ENCODE measurements at places on chromosomes 12 and 14.
A peak's percentile ranks its signal among the peaks of the same experiment; 100 is the strongest.

GRCh38 chr12:91482231-91482630 is 299.6 kb upstream of the DCN start:
- DNase-seq: no peak

GRCh38 chr12:117439531-117440001 is 78.1 kb upstream of the NOS1 start:
- DNase-seq: no peak

GRCh38 chr14:73774241-73774570 is 60.0 kb upstream of the PNMA1 start:
- no peak for DNase-seq

- DNase-seq: no peak
Observed at GRCh38 chr12:106084014-106084671, 54.6 kb downstream of the NUAK1 start.

GRCh38 chr12:12301122-12301521 is 34.3 kb upstream of the LRP6 start:
- DNase-seq: no peak

- DNase-seq: no peak
Observed at GRCh38 chr12:124665511-124665910, 98.1 kb upstream of the NCOR2 start.

- DNase-seq: no peak
Observed at GRCh38 chr12:3464561-3464960, 26.4 kb upstream of the PRMT8 start.

DNA sequence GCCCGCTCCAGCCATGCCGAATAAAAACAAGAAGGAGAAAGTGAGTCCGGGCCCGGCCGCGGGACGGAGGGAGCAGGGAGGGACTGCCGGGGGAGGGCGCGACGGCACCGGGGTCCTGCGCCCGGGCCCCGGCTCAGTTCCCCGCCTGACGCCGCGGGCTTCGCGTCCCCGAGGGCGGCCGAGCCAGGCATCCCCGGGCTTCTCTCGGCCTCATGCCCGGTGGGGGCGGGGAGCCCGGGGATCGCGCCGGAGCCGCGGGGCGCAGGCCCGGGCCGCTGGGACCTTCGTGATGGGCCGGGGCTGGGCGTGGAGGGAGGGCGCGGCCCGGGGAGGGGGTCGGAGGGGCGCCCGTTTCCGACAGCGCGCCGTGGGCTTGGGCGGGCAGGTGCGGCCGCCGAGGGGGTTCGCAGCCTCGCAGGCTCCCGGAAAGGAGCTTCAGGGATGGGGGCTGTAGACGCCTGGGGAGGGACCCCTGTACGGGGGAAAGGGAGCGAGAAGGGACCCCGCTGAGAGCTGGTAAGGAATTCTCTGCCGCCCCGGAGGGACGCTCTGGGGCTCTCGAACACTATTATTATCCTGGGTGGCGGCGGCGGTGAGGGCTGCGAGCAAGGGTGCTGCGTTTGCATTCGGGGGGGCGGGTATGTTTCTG is 496 bp downstream of the PPP2R5C start:
- DNase-seq: peak; percentile 55

DNA sequence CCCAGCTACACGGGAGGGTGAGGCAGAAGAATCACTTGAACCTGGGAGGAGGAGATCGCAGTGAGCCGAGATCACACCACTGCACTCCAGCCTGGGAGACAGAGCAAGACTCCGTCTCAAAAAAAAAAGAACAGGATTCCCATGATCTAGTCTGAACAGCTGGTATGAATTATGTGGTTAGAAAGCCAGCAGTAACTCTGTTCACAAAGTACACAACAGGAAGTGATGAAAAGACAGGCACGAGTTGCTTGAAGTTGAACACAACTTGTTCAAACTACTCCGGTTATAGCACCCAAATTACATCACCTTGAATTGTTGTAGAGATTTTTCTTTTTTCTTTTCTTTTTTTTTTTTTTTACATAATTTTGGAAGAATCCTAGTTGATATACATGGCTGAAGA is 238.8 kb upstream of the RGS6 start:
- DNase-seq: no peak

DNA sequence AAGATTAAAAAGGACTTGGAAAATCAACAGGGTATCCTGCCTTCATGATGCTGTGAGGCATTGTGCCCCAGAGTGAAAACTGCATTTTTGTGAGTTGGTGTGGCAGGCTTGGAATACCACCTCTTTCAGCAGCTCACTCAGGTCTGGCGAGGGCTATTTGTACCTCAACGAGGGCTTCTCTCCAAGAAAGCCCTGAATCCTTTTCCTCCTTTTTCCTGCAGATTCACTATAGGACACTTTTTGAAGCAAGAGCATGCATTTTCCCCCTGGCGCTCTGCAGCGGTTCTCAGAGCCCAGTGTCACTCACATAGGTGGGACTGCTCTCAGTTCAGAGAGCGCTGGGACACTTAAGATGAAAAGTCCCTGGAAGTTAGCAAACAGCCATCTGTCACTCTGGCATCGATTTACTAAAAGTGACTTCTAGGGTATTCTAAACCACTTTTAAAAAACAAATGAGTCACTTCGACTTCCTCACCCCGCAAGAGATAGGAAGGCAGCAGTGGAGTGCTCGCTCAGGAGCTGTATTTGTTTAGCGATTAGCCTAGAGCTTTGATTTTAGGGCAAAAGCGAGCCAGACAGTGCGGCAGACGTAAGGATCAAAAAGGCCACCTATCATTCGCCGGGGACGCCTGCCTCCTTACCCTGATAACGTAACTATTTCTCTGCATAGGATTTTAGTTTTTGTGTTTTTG is 782 bp upstream of the LGR5 start:
- DNase-seq: no peak

DNA sequence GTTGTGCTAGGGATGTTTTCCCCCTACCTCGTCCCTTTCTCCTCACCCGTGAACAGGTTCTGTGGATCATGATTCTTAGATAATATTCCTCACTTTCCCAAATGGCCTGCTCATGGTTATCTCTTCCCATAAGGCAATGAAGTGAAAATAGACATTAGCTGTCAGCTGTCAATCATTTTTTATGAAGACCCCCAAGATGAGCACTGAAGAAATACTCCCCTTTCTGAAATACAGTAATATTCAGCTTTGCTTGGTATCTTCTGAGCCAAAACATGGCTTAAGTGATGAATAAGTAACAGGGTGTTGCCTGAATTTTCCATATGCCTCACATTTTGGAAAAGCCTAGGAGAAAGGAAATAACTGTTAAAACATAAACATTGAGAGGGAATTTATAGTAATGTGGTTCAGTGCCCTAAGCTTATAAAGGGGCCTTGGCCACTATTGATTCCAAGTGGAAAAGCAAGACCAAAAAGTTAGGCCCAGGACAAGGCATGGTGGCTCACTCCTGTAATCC is 70.7 kb upstream of the NAP1L1 start:
- no peak for DNase-seq

DNA sequence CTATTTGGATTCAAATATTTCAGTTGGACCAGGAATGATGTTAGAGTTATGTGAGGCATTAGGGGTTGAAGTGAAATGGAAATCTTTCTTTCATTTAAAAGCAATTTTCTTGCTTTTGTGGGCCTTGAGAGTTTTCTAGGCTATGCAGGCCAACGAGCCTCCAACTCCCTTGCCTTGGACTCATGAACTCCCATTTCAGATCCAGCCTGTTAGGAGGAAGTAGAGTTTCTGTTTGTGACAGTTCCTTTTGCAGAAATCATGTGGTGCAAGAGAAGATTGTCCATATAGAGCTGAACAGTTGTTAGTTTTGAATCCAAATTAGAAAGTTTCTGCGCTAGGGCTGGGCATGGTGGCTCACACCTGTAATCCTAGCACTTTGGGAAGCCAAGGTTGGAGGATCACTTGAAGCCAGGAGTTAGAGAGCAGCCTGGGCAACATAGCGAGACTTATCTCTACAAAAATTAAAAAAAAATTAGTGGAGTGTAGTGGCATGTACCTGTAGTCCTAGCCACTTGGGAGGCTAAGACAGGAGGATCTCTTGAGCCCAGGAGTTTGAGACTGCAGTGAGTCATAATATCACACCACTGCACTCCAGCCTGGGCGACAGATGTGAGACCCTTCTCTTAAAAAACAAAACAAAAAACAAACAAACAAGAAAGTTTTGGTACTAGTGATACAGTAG is 47.3 kb upstream of the MED13L start:
- DNase-seq: no peak

DNA sequence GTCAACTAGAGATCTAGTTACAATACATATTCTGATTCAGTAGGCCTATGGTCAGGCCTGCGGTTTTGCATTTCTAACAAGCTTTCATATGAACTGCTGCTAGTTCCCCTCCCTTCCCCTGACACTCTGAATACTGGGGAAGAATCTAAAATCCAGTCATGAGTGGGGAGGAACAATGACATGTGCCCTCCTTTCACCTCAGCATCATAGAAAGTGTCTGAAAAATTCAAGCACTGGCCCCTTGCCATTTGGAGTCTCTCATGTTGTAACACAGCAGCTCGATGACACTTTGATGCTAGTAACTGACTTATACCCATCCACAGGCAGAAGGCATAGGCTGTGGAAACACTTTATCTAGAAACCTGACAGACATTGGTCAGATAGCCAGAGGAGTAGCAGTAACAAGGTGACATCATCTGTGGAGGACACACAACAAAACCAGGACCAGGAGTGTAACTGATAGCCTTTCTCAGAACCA is 161.9 kb upstream of the RASSF8 start:
- DNase-seq: no peak

DNA sequence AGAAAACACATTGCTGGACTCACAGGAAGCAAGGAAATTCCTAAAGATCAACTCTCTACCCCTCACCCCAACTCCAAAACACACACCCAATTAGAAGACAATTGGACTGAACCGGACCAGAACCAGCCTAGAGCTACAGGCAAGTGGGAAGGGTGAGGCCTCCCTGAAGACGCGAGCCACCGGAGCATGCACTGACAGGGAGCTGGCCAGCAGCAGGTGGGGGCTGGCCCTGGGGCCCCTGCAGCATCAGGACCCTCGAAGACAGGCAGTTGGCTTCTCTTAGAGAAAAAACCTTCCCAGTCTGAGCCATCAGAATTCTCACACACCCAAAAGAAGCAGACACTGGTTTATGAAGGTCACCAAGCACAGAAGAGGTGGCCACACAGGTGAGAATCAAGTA is 209.5 kb upstream of the DIO3 start:
- DNase-seq: no peak

- DNase-seq: no peak
Observed at GRCh38 chr12:2097617-2098016, 44.8 kb downstream of the CACNA1C start.

DNA sequence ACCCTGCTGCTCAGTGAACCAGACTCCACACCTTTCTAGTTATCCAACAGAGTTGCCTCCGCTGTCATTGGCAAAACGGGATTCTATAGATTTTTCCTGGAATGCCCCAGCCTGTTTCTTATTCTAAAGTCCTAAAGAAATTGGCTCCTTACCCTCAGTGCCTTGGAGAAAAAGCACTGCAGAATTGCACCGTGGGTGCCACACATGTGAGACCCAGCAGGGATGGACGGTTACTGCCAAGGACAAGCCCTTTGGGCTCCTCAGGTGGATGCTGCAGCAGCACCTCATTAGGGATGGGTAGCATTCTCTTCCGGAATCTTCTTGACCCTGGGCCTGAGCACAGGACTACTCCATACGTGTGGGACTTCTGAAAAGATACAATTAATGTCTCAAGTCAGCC is 121.5 kb downstream of the GCH1 start:
- DNase-seq: no peak
